ENCODE measurements at places on chromosomes 2 and 18.
A peak's percentile ranks its signal among the peaks of the same experiment; 100 is the strongest.

DNA sequence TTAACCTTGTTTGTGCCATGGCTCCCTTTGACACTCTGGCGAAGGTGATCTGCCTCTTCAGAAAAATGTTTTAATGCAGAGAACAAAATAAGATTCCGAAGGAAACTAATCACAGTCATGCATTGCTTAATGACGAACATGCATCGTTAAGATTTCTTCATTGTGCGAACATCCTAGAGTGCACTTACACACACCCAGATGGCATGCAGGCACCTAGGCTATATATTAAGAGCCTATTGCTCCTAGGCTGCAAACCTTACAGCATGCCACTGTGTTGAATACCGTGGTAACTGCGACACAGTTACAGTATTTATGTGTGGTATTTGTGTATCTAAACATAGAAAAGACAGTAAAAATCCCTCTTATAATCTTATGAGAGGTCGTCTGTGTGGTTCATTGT is 8.3 kb downstream of the ASAP2 start:
- DNase-seq: no peak

GRCh38 chr2:152696476-152696875 is 20.8 kb downstream of the PRPF40A start:
- DNase-seq: peak; percentile 9

DNA sequence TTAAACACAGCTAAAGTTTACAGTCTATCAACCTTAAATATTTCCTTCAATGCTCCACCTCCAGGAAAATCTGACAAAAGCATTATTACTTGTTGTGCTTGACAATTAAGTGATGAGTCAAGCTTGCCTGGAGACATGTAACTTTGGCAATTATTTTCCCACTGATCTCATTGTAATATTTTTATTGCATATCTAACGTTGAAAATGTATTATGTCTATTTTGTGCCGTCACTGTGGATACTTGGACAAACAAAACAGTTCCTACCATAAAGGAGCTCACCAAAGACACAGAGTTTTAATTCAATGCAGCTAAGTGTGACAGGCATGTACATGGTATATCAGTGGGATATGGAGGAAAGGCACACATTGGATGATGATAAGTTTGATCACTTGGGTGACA is 24.7 kb downstream of the RNF103 start:
- no peak for DNase-seq

- DNase-seq: no peak
These were observed 7.7 kb downstream of the SLC14A1 start for GRCh38 chr18:45731716-45732115.

DNA sequence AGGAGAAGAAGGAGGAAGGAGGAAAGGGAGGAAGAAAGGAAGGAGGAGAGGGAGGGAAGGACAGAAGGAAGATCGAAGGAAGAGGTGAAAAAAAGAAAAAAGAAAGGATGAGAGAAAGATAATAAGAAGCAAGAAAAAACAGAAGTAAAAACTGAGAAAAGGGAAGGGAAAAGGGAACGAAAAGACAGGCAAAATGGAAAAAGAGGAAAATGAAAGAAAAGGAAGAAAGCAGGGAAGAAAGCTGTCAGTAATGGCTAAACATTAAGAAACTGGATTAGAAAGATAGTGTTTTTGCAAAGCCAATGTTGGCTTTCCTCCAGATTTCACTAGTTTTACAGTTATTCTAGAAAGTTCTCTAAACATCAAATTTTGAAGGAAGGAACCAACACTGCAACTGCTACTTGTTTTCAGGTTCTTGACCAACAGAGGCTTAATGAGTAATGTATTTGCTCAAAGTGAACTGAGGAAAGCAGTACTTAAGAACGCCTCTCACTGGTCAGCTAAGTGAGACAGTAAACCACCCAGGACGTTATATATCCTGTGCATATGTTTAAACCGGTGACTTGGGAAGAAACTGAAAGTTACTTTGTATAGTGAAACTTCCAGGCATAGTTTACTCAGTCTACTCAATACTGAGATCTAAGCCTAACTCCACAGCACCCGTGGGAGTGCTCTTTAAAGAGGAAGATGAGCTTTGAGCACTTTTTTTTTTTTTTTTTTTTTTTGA is 286.2 kb upstream of the TRIB2 start:
- DNase-seq: no peak

- no peak for DNase-seq
These were observed 244.6 kb downstream of the ZEB2 start for GRCh38 chr2:144275340-144275739.

GRCh38 chr18:2900684-2901422 is 54.0 kb downstream of the EMILIN2 start:
- no peak for DNase-seq

- no peak for DNase-seq
These were observed 2.6 kb downstream of the CAB39 start for GRCh38 chr2:230715201-230715600.

- DNase-seq: no peak
These were observed 150.2 kb upstream of the ZEB2 start for GRCh38 chr2:144670080-144670479.

GRCh38 chr2:65992198-65992554 is 442.7 kb upstream of the MEIS1 start:
- no peak for DNase-seq

DNA sequence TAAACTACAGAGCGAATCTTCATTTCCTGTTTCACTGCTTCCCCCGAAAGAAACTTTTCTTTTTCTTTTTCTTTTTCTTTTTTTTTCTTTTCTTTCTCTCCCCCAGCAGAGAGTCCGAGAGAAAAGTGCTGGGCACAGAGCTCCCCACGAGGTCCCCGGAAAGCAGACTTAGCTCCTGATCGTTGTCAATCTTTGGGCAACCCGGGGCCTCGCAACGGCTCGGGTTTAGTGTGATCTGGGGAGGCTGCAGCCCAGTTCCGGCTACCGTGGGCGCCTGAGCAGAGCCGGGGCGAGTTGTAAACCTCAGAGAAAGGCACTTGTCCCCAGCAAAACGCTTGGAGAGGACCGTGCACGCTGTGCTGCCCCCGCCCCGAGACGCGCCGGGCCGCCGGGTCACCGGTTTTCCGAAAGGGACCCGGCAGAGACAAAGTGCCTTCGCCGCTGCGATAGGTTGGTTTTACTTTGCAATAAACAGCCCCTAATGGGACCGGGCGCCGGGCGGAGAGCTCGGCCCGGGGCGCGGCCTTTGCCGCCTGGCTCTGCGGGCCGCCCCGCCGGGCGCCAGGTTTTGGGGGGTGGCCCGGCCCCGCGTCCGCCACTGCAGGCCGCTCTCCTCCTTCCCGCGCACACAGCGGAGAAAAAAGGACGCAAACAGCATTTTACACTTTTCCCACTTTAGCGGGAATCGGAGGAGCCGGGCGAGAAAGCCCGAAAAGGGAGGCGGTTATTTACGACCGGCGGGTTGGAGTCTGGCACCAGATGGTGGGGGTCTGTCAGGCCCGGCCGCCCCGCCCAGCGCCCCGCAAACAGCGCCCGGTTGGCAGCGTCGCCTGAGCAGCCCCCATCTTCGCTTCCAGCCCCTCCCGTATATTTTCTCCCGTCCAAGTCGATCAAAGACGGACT is 136.0 kb downstream of the INSIG2 start:
- DNase-seq: no peak

GRCh38 chr2:64192125-64192479 is 47.9 kb upstream of the PELI1 start:
- no peak for DNase-seq

DNA sequence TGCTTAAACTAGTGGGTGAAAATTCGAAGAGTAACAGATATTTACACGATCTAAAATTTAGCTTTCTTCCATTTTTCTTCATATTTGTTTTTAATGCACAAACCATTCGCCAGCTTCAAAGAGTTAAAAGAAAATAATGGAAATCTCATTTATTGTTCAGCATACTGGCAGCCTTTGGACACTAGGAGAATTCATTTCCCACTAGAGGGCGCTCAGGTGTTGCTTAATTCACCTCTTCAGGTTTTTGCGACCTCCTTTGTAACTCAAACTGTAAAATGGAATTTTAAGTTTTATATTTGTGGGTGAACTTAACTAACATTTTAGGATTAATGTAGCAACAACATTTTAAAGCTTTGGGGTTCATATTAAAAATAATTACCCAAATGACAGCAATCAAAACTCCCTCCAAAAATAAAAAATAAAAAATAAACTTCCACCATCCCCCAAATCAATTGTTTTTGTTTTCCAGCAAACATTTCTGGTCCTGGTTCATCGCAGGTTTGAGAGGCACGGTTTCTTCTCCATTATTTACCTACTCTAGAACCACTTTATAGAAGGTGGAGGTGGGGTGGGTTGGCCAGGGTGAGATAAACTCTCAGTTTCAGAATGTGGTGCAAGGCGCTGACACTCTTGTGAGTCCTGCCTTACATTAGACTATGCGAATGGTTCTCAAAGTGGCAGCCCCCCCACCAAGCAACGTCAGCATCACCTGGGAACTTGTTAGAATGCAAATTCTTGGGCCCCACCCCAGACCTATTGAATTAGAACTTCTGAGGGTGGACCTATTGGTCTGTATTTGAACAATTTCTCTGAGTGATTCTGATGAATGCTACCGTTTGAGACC is 24.7 kb upstream of the PNPT1 start:
- DNase-seq: peak; percentile 11

DNA sequence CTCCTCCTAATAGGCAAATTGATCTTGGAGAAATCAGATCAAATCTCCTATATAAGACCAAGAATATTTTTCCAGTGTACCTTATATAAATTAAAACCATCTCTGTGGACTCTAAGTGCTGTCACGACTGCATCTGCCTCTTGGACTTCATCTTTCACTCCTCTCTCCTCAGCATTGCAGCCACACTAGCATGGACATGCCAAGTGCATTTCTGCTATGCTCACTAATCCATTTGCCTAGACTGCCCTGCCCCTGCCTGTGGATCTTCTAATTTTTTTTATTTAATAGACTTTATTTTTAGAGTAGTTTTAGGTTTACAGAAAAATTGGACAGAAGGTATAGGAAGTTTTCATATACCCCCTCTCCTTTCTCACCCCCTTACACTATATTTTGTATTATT is 146.7 kb upstream of the VWC2L start:
- no peak for DNase-seq

- no peak for DNase-seq
These were observed 1.4 kb downstream of the WNT6 start for GRCh38 chr2:218860950-218861381.

DNA sequence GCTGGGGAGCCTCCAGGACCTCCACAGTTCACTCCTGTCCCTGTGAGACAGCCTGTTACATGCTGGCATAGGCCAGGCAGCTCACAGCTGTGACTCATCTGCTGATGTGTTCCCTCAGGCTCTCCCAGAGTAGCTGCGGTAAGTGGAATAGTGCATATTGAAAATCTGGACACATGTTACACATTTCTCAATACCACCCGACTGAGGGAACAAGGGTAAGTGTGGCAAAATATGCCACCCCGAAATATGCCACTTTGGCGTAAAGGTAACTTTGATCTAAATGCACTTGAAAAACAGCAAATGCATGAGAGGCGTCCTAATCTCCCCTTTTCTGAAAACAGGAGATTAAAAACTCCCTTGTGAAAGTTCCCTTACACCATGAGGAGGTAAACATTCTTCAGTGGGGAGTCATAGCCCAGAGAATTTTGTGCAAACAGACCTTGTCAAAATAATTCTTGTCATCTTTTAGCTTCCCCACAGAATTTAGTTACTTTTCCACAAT is 557.9 kb downstream of the CCDC85A start:
- peak; percentile 91 for DNase-seq

GRCh38 chr2:46096260-46096659 is 200.9 kb upstream of the EPAS1 start:
- no peak for DNase-seq

- DNase-seq: no peak
These were observed 74.7 kb downstream of the ITSN2 start for GRCh38 chr2:24285484-24286152.

DNA sequence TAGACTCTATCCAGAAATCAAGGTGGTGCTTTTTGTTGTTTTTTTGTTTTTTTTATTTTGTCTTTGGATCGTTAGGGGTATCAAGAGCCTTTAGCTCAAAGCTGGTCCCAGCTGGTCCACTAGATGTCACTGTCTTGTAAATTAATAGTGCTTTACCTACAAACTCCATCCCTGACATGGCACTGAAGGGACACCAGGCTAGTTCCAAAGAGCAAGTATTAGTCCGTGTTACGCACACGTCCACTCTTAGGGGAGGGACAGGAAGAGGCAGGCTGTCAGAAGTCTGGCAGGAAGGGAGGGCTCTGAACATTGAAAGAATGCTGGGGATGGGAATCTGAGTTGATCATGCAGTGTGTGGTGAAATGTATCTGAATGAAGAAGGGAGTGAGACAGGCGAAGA is 85.9 kb upstream of the CCBE1 start:
- DNase-seq: peak; percentile 42

DNA sequence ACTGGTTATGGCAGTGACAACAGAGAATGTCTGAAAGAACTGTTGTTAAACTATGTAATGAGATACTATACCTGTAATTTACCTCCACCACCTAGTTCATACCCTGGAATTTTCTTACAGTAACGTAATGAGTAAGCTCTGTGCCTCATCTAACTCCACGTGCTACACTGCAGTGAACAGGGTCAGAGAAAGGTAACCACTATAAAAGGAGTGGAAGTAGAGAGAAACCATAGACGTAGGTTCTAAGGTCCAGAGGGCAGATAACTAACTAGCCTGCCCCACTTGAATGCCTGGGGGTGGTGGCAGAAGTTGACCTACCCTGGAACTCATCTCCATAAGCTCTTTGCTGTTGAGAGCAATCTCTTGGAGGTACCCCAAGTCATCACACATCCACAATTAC is 32.0 kb upstream of the B4GALT6 start:
- DNase-seq: no peak

- no peak for DNase-seq
These were observed 97.8 kb upstream of the AQP4 start for GRCh38 chr18:26963292-26963691.

GRCh38 chr18:79129120-79129519 is 59.9 kb downstream of the ATP9B start:
- DNase-seq: no peak

DNA sequence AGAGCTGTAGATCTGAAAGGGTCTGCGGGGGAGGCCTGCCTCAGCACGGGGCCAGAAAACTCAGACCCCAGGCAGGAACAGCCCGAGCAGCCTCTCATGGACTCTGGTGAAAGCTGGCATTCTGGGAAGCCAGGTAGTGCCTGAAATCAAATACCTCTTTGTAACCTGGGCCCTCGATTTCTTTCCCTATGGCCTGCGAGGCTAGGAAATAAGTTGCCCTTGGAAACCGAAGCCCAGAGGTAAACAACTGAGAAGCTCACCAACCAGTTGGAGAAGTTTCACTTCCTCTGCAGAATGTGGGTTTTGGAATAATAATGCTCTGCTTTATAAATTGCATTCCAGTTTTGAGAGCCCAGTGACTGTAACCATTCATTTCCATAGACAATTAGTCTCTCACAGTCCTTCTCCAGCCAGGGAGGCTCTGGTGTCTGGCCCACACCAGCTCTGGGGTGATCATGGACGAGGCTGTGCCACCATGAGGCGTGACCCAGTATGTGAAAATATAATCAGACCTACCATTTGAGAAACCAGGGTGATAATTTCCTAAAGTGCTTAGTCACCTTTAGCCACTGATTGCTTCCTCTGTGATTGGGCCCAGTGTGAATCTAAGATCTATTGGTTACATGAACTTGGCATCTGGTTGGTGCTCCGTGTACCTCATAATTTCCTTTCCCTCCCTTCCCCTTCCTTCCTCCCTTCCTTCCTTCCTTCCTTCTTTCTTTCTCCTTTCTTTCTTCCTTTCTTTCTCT is 133.1 kb upstream of the PELI1 start:
- DNase-seq: no peak

- DNase-seq: no peak
These were observed 470.8 kb upstream of the TNP1 start for GRCh38 chr2:217330647-217331046.
